ENCODE measurements at places on chromosomes 12 and 14. TPM values are rescaled to one million over a fixed set of nuclear protein-coding genes. Genes with fewer than 3 reads are reported as not detected.

PLD4 gene
- 0.49 TPM for polyA plus RNA-seq

B3GNT4 gene
- 0.34 TPM for polyA plus RNA-seq

TDRD9 gene
- polyA plus RNA-seq = 28.6 TPM

KRT82 gene
- not detected for polyA plus RNA-seq

TPCN1 gene
- polyA plus RNA-seq = 83.4 TPM

TXNDC16 gene
- 3.9 TPM for polyA plus RNA-seq

MYL2 gene
- 7.1 TPM for polyA plus RNA-seq

SSTR1 gene
- 0.95 TPM for polyA plus RNA-seq

HOXC6 gene
- 0.14 TPM for polyA plus RNA-seq

METTL17 gene
- polyA plus RNA-seq = 103 TPM

GALNT6 gene
- polyA plus RNA-seq = 5.4 TPM

MDM2 gene
- 30.7 TPM for polyA plus RNA-seq
